ENCODE measurements at places on chromosomes 4 and X. TPM values are rescaled to one million over a fixed set of nuclear protein-coding genes. Genes with fewer than 3 reads are reported as not detected.

DNA sequence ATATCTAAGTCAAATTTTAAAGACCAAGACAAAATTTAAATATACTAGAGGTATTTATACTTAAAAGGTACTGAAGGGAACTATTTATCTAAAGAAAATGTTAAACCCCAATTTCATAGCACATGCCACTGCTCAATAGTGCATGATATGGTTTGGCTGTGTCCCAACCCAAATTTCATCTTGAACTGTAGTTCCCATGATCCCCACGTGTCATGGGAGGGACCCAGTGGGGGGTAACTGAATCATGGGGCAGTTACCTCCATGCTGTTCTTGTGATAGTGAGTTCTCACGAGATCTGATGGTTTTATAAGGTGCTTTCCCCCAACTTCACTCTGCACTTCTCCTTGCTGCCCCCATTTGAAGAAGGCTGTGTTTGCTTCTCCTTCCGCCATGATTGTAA, 32.3 kb downstream of the MAML3 start:
- H3K36me3 ChIP-seq = no peaks in the 10 kb centered on the region
- no peaks in the 10 kb centered on the region for H3K4me1 ChIP-seq
- no peak overlapping the region for H3K27ac ChIP-seq
- no peaks in the 10 kb centered on the region for H3K27me3 ChIP-seq
- no peak overlapping the region for H3K4me3 ChIP-seq

GRCh38 chrX:155715141-155715540, 102.4 kb upstream of the TMLHE start:
- peaks cover 4% of the 10 kb centered on the region for H3K4me1 ChIP-seq
- H3K36me3 ChIP-seq = no peaks in the 10 kb centered on the region
- H3K4me3 ChIP-seq = no peak overlapping the region
- no peak for DNase-seq
- no peak overlapping the region for H3K27ac ChIP-seq

GRCh38 chr4:174882317-174882992, 35.7 kb upstream of the ADAM29 start:
- DNase-seq = no peak
- H3K27me3 ChIP-seq = no peaks in the 10 kb centered on the region
- no peaks in the 10 kb centered on the region for H3K36me3 ChIP-seq

- no peak overlapping the region for H3K4me3 ChIP-seq
- no peaks in the 10 kb centered on the region for H3K27me3 ChIP-seq
- no peak overlapping the region for H3K27ac ChIP-seq
- DNase-seq = no peak
- no peaks in the 10 kb centered on the region for H3K36me3 ChIP-seq
Observed at GRCh38 chr4:1515156-1515555, 108.9 kb upstream of the NKX1-1 start.

DNA sequence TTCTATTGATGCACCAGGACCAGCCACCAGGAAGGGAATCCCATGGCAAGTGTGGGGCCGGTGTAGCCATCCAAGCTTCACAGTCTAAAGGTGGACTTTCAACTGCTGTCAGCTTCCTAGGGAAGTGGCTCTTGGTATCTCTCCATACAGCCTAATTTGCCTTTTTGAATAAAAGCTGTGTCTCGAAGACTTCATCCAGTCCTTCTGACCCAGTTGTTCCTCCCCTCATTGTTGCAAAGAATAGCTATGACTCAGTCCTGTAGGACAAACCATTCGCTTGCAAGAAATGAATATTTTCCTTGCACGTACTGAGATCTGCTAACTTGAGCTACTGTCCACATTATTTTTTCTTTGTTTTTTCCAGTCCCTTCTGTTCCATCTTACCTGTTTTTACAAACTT, 145.1 kb upstream of the CTSO start:
- H3K36me3 ChIP-seq = no peaks in the 10 kb centered on the region
- no peak overlapping the region for H3K4me3 ChIP-seq

DNA sequence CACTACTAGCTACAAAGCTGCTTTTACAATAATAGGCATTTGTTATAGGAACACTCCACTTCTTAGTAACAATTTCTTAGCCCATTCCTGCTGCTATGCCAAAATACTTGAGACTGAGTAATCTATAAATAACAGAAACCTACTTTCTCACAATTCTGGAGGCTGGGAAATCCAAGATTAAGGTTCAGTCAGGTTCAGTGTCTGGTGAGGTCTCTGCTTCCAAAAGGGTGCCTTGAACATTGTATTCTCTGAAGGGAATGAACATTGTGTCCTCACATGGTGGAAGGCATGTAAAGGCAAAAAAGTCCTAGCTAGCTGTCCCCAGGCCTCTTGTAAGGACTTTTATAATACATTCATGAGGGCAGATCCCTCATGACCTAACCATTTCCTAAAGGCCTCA, 7.0 kb downstream of the SLC9B1 start:
- H3K4me3 ChIP-seq = no peak overlapping the region
- no peaks in the 10 kb centered on the region for H3K4me1 ChIP-seq
- no peaks in the 10 kb centered on the region for H3K36me3 ChIP-seq
- peak overlapping the region; percentile 43 for H3K27ac ChIP-seq
- H3K27me3 ChIP-seq = no peaks in the 10 kb centered on the region

- no peaks in the 10 kb centered on the region for H3K36me3 ChIP-seq
- DNase-seq = no peak
- H3K4me1 ChIP-seq = peaks cover 3% of the 10 kb centered on the region
- H3K27ac ChIP-seq = no peak overlapping the region
- no peak overlapping the region for H3K4me3 ChIP-seq
- no peaks in the 10 kb centered on the region for H3K27me3 ChIP-seq
Observed at GRCh38 chr4:153745651-153746050, 14.2 kb downstream of the RNF175 start.

DNA sequence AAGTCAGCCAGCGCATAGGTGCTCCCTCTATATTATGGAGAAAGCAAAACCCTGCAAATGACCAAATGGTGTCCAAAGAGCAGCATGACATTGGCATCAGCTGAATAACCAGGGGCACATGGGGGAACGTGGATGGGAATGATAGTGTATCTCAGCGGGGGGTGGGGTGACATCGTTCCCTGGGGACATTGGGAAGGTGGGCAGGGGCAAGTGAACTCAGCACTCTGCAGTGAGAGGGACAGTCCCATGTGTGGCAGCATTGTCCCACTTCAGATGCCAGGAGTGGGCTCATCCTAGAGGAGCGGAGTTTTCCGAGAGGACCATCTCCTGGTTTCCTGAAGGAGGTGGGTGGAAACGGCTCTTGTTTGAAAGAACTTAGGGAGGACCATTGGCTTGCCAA, 64.8 kb downstream of the NELFA start:
- DNase-seq = no peak
- H3K4me1 ChIP-seq = no peaks in the 10 kb centered on the region
- H3K27me3 ChIP-seq = no peaks in the 10 kb centered on the region
- no peaks in the 10 kb centered on the region for H3K36me3 ChIP-seq
- no peak overlapping the region for H3K4me3 ChIP-seq

DNA sequence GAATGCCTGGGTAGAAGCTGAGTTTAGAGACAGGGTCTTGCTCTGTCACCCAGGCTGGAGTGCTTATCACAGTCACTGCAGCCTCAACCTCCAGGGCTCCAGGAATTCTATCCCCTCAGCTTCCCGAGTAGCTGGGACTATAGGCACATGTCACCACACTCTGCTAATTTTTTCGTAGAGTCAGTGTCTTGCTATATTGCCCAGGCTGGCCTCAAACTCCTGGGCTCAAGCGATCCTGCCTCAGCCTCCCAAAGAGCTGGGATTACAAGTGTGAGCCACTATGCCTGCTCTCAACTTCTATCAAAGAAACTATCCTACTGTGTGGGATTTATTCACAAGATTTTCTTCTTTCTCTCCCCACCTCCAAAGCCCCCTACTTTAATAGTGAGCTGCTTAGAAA, 15.7 kb downstream of the MAPK10 start:
- DNase-seq = no peak
- no peaks in the 10 kb centered on the region for H3K27me3 ChIP-seq
- no peaks in the 10 kb centered on the region for H3K4me1 ChIP-seq
- H3K4me3 ChIP-seq = no peak overlapping the region

DNA sequence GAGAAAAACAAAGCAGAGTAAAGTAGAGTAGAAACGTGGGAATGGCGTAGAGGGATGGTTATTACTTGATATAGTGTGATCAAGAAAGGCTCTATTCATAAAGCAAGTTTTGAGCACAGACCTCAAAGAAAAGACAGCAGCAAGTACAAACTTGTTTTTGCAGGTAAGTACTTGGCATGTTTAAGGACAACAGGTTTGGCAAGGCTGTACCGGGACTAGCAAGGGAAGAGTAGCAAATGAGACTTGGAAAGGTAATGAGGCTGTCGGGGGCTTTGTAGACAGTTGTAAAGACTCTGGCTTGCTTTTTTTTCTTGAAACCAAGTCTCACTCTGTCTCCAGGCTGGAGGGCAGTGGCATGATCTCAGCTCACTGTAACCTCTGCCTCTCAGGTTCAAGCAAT, 40.9 kb downstream of the NEK1 start:
- H3K27me3 ChIP-seq = no peaks in the 10 kb centered on the region
- H3K27ac ChIP-seq = no peak overlapping the region
- H3K4me3 ChIP-seq = no peak overlapping the region
- DNase-seq = no peak
- no peaks in the 10 kb centered on the region for H3K4me1 ChIP-seq

- H3K27ac ChIP-seq = no peak overlapping the region
- no peaks in the 10 kb centered on the region for H3K4me1 ChIP-seq
Observed at GRCh38 chrX:1938190-1938589, 323.3 kb downstream of the ASMT start.

GRCh38 chrX:10582945-10583344, 37.4 kb downstream of the MID1 start:
- no peaks in the 10 kb centered on the region for H3K36me3 ChIP-seq
- no peak overlapping the region for H3K27ac ChIP-seq
- no peak for DNase-seq
- H3K4me1 ChIP-seq = peaks cover 1% of the 10 kb centered on the region
- H3K27me3 ChIP-seq = no peaks in the 10 kb centered on the region

Gene EPGN
- 1.6 TPM for total RNA-seq

Gene NLGN3
- 4.5 TPM for total RNA-seq

Gene UGT8
- total RNA-seq = 1.1 TPM

Gene RNF175
- not detected for total RNA-seq
